ENCODE measurements at places on chromosomes 1 and 21.

DNA sequence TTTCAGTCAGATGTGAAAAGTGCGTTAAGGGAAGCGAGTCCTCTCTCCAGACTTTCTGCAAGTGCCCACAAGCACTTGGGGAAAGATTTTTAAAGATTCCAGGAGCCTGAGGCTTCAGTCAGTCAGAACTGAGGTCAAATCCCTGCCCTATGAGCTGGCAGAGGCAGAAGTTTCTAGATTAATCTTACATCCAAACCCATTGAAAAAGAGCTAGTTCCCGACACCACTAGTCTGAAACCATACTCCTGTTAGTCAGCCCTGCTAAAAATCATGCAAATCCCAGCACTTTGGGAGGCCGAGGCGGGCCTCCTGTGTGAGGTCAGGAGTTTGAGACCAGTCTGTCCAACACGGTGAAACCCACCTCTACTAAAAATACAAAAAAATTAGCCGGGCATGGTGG lies 21.0 kb downstream of the RSPH1 start:
- no peak for DNase-seq

DNA sequence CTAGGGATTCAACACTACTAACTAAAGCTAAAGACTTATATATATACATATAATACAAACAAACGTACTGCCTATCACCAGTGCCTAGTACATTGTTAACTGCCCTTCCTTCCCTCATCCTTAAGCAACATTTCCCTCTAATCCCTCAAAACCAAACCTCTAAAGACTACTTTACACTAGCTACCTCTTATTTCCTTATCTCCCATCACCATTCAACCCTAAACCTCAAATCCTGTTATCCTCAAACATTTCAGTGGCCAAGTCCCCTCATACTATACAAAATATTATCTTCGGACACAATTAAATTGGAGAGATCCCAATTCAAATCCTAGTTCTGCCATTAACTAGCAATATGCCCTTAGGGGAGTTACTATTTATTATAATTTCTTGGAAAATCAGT lies 3.7 kb downstream of the SCAF4 start:
- DNase-seq, result no peak

DNA sequence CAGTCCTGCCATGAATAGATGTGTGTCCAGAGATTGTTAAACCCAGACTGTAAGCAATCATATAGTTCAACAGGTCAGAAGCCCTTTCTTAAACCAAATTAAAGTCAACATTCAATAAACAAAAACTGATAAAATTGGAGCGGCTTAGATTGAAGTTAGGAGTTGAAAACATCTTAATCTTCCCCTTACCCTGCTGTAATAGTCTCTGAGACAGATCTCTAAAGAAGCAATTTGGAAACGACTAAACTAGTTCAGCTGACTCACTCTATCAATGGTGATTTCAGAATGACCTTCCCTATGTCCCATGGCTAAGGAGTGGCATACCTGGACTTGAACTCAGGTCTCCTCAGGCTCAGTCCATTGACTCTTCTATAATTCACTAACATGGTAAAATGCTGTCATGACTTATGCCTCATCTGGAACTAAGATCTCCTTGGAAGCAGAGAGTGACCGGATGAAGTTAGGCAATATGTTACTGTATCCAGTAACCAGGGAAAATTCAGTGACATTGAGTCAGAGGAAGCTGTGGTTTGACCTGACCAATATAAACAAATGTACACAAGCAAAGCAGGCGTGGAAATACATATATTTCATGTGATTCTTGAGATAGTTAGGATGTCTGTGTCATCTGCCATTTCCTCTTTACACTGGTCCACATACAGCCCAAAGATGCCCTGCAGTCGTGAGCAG lies 30.1 kb downstream of the SGIP1 start:
- peak; percentile 100 for DNase-seq

GRCh38 chr1:33863779-33864178 lies at the start of gene HMGB4:
TSS of gene HMGB4 (plus strand) at chr1:33864079. CDS start at chr1:33864192, 113 bp downstream.
- DNase-seq, result no peak

DNA sequence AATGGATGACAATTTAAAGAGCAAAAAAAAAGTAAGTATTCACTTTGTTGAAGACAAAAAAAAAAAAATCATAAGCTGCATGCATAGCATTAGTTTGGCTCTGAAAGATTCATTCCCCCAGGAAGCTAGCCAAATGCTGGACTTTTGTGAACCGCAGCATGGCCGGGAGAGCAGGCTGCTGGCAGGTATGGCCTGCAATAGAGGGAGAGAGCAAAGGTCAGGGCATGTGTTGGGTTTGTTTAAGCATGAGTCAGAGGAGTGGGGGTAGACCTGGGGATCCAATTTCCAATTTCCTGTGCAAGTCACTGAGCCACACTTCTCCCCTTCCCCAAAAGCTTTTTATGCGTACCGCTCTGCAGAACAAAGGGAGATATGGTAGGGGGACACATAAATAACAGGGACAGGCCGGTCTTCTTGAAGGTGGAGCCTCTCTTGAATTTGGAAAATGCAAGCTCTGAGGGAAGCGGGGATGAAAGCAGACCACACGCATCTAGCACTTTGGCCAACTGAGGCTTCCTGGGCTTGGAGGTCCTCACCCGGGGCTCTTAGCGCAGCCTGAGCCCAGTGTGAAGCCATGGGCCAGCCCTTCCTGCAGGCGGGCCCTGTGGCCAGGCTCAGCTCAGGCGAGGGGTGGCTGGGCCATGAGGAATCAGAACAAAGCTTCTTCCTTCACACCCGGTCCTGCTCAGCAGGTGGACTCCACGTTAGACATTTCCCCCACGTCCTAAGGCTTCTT lies 171.1 kb downstream of the TOMM20 start:
- DNase-seq, result peak; percentile 83

- DNase-seq, result no peak
Observed at GRCh38 chr1:2894381-2895041, 93.0 kb upstream of the TTC34 start.

DNA sequence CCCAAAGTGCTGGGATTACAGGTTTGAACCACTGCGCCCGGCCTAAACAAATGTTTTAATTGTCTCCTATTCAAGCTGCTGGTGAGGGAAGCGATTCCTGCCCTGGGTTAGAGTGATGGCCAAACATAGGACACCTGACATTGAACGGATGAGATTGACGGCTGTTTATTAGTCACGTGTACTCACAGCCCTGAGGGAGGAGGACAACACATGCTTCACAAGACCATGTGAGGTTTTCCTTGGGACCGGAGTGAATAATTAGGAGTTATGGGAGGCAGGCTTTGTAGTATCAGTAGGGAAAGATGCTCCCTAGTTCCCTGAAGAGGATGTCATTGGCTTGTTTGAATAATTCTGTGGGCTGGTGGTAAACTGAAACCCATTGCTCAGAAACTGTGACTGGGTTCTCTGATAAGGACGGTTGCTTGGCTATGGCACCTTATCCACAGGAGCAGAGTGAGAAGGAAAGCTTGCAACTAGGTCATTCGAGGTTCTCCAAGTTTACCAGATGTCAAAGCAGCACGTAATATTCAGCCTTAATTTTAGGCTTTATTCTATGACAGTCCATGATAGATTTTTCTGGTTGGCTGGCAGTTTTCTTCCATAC lies 245.8 kb downstream of the PLA2G4A start:
- no peak for DNase-seq

DNA sequence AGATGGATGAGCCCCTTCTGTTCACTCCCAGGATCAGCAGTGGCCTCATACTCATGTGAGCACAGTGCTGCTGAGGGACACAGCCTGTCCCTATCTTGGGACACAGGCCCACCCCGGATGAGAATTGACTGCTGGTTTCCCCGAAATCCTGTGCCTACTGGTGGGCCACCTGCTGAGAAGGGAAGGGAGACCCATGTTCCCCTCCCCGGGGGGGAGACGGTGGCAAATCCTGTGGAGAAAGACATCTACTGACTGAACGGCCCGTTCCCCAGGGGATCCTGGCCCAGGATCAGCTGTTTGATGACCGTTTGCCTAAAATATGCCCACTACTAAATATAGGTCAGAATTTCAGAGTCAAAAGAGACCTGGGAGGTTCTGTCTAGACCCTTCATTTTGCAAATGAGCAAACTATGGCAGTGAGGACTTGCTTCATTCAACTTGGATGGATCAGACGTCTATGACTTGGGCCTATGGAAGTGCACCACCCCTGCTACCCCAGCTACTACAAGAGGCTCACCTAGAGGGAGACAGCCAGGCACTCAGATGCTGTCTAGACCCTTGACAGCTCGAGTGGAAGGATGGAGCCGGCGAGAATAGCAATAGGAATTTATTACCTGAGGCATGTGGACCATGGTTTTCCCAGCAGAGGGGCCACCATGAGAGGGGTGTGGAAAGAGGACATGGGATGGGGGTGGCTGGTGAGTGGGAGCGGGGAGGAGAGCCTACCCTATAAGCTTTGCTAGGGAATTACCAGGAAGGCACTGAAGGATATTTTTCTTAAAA lies 15.6 kb upstream of the THEMIS2 start:
- DNase-seq, result no peak

DNA sequence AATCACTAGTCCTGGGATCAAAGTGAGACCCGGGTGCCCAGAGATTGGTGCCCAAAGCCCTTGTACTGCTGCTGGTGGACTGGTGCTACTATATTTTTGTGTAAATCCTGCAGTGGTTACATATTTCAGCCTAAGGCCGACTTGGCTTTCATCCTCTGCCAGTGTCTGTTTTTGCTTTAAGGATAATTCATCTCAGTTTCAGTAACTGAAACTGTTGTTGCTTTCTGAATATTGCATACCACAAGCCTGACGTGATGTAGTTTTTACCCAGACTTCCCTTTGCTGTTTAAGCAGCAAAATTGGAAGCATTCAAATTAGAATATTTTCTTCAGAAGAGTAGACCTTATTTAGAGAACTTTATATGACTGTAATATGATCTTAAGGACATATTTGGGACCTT lies 341.8 kb downstream of the RYR2 start:
- peak; percentile 23 for DNase-seq

DNA sequence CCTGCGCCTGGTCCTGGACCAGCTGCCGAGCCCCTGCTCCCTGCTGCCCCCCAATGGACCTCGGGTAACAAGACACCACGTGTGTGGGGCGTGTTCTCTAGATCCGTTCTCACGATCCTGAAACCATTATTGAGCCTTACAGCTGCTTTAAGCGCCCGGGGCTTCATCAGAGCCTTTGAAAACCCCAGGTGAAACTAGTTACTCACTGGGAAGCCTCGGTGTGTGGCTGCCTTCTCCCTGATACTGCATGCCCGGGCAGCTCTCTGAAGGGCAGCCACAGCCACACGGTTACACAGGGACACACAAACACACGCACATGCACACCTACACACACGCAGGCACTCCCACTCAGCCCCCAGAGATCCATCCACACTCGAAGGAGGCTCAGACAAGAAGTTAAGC lies 5.3 kb downstream of the HES2 start:
- DNase-seq, result peak; percentile 80

DNA sequence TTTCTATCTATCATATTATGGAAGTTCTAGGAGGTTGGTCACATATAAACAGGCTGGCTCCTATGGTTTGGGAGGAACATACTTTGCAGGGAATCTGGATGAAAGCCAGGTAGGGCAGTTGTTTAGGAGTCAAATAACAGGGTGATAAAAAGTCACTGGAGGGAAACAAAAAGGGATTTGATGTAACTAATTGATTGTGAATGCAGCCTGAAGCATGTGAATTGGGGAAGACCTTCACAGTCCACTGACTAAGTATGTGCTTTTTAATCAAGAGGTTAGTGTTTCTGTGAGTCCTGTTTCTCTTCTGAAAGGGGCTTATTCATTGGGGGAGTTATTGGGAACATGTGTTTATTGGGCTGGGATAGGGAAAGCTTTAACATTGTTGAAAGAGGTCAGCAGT lies 41.3 kb downstream of the HMCN1 start:
- no peak for DNase-seq

GRCh38 chr1:18211764-18212163 lies 104.2 kb downstream of the IGSF21 start:
- no peak for DNase-seq

GRCh38 chr1:21852282-21853130 lies 40.4 kb downstream of the LDLRAD2 start:
- DNase-seq, result no peak

- DNase-seq, result no peak
Observed at GRCh38 chr1:34695580-34695979, 59.3 kb upstream of the GJB5 start.

DNA sequence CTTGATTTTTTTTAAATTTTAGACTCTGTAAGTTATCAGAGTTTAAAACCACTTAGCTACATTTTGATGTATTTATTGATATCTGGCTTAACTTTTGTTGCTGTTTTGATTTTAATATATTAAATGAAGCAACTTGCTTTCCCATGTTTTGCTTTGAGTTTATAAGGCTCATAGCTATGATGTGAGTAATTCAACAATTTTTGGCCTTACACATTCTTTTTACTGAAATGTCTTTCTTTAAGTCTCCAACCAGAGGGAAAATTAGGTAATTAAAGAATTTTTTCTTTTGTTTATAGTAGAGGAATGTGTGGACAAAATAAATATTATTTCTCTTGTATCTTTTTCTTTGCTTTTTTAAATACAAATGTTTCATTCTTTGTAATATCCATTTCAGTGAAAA lies 258.3 kb upstream of the ADAMTS5 start:
- DNase-seq, result peak; percentile 29

- peak; percentile 61 for DNase-seq
Observed at GRCh38 chr1:31029026-31029425, 36.5 kb downstream of the PUM1 start.

- no peak for DNase-seq
Observed at GRCh38 chr1:180888870-180889269, 23.8 kb upstream of the KIAA1614 start.

GRCh38 chr1:237316352-237316751 lies 274.4 kb downstream of the RYR2 start:
- DNase-seq, result no peak

DNA sequence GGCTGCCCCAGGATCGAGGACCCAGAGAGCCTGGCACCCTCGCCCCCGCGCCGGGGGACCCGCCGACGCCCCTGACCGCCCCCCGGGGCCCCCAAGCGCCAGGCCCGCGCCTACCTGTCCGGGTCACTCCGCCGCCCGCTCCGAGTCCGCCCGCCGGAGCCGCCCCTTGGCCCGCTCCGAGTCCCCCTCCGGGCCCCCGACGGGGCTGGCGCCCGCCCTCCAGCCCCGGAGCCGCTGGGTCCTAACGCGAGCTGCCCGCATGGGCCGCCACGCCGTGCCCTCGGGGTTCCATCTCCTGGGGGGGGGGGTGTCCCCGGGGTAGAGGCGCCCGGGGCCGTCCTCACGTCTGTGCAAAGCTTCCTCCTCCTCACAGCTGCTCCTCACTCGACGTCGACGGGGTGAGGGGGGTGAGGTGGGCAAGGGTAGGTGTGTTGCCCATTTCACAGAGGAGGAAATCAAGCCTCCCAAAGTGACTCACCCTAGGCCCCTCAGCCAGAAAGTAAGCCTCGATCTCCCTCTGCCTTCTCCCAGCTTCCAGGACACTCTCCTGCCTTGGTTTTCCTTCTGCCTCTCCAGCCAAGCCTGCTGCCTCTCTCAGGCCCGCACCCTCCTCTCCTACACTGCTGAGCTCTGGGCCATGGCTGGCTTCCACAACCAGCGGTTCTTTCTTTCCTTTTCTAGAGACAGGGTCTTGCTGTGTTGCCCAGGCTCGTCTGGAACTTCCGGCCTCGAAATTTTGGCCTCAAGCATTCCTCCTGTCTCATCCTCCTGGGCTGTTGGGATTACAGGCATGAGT lies at the start of gene MFAP2:
Gene MFAP2 (minus strand): TSS at position 148 of the 796 bp plus-strand sequence. CDS start 2,347 bp downstream, outside the sequence.
- DNase-seq, result peak; percentile 58

GRCh38 chr1:152036267-152037216 lies at the start of gene S100A11:
TSS of gene S100A11 (minus strand) at chr1:152037004. CDS start at chr1:152036915, 89 bp downstream.
- peak; percentile 91 for DNase-seq

- DNase-seq, result no peak
Observed at GRCh38 chr1:161966067-161966466, 57.6 kb downstream of the OLFML2B start.

GRCh38 chr1:40151457-40152079 lies 9.6 kb upstream of the RLF start:
- no peak for DNase-seq

All from ELR (cell line).